ENCODE measurements at places on chromosomes 16 and 17.

DNA sequence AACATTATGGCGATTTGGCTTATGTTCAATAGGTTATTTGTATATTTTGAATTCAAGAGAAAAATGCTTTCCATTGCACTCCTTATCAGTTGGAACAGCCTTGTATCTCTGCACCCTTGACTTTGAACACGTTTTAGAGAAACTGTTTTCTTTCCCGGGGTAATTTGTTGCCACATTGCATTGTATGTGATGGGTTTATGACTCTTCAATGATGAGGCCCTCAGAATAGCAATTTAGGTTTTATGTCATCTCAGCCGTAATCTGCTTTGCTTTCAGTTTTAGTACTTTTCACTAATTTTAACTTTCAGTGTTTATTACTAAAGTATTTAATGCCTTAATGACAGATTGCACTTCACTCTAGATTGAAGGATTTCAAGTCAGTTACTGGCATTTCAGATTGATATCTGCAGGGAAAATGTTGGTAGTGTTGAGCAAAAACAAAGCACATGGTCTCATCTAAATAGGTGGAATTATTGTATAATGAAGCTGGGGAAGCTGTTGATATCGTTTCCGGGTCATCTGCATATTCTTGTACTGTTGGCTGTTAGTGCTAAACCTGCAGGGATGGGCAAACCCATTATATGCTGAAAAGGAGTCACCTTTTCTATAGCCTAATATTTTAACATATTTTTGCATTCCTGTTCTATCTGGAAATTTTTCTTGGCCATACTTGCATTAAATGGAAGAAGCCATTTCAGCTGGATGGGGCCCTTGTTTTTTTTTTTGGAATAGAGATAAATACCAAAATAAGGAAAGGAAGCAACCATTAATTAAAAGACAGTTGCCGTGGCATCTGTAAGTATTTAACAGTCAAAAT lies 2.0 kb downstream of the LUC7L3 start:
- no peak for DNase-seq

DNA sequence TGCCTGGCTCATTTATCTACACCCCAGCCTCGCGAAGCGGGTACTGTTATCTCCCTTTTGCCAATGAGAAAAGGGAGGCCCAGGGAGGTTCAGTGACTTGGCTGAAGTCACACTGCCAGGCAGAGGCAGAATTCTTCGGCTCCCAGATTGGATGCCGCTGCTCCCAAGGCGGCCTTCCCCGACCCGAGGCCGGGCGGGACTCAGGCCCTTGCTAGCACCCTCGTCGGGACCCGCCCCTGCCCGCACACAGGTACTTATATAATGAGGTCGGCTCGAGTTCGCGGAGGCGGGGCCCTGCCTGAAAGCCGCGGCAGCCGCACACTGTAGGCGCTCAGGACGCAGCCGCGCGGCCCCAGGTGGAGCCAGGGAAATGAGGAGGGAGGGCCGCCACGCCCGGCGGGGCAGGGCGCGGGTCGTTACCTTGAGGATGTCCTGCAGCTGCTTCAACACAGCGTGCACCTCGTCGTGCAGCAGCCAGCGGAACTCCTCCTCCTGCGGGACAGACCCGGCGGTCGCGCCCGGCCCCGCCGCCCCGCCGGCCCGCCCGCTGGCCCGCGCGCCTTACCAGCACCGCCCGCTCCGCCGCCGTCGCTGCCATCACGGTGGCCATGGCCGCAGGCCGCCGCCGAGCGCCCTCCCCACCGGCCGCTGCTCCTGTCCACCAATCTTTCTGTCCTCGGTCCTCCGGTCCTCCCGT lies at the start of gene ROGDI:
ROGDI (minus strand) TSS at position 672 of the 697 bp plus-strand sequence; CDS start at position 610, 62 bp downstream.
- DNase-seq, result no peak

GRCh38 chr16:57801098-57801808 lies 1.0 kb downstream of the KIFC3 start:
- no peak for DNase-seq

DNA sequence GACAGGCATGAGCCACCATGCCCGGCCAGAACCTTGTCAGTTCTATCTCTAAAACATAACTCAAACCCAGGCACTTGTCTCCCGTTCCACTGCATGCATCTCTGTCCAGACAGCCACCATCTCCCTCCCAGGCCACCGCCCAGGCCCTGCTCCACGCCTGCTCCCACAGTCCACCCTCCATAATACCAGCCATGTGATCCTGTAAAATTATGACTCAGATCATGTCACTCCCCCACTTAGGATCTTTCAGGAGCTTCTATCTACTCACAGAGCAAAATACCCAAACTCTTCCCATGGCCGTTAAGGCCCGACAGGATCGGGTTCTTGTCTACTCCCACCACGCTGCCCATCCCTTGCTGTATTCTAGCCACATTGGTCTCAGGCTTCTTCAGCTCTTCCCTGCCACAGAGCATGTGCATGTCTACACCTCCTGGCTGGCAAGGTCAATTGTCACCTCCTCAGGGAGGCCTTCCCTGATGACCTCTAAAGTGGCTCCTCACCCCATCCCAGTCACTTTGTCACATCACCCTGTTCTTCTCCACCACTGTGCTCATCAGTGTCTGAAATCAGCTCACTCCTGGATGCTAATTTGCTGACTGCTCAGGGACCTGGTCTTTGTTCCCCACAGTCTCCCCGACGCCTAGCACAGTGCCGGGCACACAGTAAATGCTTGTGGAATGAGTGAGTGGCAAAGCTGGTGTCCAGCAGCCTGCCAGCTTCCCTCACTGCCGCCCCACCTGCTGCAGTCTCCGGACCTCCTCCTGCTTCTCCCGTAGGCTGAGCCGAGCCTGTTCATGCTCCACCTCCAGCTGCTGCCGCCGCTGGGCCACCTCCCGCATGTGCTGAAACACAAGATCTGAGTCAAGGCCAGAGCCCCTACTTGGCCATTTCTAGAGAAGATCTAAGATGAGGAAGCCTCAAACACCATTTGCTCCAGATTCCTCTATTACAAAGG lies 6.7 kb downstream of the TSPOAP1 start:
- DNase-seq, result no peak

DNA sequence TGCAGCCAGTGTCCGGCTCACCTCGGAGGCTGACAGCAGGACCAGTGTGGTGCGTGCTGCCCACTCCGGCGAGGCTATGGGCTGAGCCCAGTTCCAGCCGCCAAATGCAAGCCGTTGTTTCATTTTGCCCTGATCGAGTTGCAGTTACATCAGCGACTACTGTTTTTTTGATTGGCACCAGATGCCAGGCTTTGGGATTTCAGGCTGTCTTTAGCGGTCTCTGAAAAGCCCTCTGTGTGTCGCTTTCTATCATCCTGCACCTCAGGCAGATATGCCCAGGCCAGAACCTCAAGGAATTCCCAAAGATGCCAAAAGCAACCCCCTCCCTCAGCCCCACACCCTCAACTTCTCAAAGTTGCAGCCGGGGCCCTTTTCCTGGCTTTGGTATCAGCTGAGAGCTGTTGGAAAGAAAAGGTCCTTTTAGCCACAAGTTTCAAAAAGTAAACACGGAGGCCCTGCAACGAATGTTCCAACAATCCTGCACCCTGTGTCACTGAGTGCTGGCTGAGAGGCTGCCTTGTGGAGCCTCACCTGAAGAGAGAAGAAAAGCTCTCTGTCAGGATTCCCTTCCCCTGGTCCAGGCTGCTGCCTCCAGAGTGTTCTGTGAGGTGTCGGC lies 58.9 kb downstream of the WWP2 start:
- DNase-seq, result peak; percentile 25

- no peak for DNase-seq
These were observed 318.4 kb upstream of the ASIC2 start for GRCh38 chr17:33611532-33611931.

GRCh38 chr17:36877771-36878170 lies 59.5 kb upstream of the LHX1 start:
- DNase-seq, result no peak

GRCh38 chr17:8941980-8942622 lies 23.4 kb downstream of the PIK3R5 start:
- no peak for DNase-seq

DNA sequence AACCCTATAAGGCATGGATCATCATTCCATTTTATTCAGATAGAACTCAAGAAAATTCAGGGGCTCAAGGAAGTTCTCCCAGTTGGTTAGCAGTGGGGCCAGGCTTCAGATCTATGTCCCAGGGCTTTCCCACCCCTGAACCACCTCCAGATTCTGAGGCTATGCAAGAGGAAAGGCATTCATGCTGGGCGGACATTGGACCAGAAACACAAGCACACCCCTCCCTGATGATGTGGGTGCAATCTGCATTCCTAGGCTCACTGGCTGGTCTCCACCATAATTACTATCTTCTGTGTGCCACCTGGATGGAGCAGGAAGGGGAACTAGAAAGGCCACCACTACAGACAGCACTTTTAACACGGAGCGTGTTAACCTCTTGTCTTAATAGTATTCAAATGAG lies 63.2 kb upstream of the ASIC2 start:
- DNase-seq, result no peak

DNA sequence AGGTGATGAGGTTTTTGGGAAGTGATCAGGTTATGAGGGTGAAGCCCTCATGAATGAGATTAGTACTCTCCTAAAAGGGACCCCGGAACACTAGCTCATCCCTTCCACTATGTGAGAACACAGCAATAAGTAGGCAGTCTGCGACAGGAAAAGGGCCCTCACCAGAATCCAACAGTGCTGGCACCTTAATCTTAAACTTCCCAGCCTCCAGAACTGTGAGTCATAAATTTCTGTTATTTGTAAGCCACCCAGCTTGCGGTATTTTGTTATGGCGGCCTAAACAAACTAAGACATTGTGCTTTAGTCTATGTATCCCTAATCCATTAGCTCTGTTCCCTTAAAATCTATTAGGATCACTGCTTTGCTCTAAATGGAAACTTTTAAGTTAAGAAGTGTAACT lies 8.5 kb downstream of the SLFN12 start:
- no peak for DNase-seq

GRCh38 chr17:74079537-74080300 lies 123.8 kb upstream of the RPL38 start:
- DNase-seq, result no peak

- no peak for DNase-seq
These were observed 51.4 kb upstream of the TMEM132E start for GRCh38 chr17:34527908-34528470.

GRCh38 chr16:67112591-67113399 lies 3.1 kb downstream of the PHAF1 start:
- no peak for DNase-seq

GRCh38 chr16:29674188-29674587 lies 4.8 kb upstream of the QPRT start:
- DNase-seq, result no peak

- no peak for DNase-seq
These were observed 69.7 kb upstream of the CHMP6 start for GRCh38 chr17:80921741-80922579.

- DNase-seq, result no peak
These were observed 944 bp upstream of the WFIKKN1 start for GRCh38 chr16:629833-630248.

GRCh38 chr16:89958068-89958467 lies 9.5 kb downstream of the DEF8 start:
- DNase-seq, result no peak

DNA sequence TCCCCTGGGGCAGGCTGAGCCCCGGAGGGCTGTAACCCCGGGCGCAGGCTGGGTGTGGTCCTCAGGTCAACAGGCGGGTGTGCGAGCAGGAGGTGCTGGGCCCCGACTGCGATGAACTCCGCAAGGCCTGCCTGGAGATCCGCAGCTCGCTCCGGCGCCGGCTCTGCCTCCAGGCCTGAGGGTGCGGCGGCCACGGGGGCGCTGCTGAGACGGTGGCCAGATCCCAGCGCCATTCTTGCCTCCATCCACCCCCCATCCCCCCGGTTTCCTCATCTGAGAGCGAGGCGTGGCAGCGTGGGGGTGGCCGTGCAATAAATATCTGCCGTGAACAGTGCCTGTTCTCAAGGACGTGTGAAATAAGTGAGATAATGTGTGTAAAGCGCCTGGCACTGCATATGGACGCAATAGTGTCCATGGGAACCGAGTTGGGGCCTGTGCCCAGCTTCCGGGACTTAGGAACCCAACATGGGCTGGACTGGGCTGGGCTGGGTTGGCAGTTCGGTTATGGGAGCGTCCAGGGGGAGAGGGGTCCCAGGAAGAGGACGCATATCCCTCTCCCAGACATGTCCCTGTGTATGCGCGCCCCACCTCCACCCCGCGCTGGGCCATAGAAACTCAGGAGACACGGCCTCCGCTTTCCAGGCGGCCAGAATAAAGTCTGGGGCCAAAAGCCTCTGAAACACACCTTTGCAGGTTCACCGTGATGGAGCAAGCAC lies 15.0 kb downstream of the ZNF213 start:
- no peak for DNase-seq

GRCh38 chr16:90057738-90058173 lies 19.4 kb downstream of the PRDM7 start:
- DNase-seq, result no peak

GRCh38 chr16:51125992-51126391 lies 25.1 kb downstream of the SALL1 start:
- DNase-seq, result no peak

DNA sequence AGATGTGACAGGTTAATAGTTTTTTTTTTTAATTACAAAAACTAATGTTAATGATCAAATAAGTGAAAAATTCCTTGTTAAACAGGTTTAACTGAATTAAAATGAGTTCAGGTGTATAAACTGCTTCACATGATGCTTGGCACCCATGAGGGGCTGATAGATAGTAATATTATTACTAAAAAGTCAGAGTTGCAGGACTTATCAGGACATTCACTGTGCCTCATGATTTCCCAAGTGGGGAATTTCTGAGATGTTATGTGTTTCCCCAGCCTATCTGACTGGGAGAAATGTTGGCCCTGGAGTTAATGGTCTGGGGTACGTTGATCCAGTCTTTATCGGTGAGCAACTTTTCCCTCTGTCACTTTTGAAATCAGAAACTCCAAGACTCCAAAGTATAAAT lies 102.1 kb downstream of the PLCG2 start:
- no peak for DNase-seq

GRCh38 chr17:68453991-68454665 lies 3.2 kb downstream of the WIPI1 start:
- DNase-seq, result no peak

DNA sequence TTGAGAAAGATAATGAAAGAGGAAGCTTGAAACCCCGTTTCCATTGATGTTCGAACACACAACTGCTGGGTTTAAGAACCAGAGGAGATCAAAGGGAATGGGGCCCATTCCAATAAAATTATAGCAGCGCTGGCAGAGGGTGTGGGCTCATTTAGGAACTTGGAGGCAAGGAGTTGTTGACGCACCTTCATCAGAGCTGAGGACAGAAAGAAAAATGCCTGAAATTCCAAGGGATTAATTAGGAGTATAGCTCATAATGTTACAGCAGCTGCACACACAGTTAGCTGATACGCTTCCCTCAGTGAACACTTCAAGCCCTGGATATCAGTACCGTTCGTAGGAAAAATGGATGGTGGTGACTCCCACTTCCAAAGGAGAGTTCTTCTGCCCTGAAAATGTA lies 127.2 kb downstream of the AXIN2 start:
- no peak for DNase-seq

DNA sequence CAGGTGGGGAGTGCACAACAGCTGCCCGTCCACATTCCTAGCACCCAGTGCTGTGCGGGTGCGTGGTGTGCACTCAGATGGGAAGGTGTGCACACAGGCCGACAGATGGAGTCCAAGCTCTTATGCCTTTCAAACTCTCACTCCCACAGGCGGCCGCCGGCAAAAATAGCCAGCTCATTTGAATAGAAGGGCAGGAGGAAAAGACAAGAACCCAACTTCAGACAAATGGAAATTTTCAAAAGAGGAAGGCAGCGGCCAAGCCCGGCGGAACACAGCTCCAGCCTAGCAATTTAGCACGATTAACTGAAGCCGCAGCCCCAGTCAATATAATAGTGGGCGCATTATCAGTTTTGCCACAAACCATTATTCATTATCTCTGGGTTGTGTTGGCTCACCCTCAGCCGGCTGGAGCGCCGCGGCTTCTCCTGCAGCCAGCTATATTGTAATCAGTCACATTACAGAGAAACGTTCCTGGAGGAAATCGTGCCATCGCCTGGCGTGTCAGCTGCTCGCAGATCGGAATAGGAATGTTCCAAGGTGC lies 103.9 kb upstream of the SEC14L1 start:
- no peak for DNase-seq
